ENCODE measurements at places on chromosomes 16 and 17.

DNA sequence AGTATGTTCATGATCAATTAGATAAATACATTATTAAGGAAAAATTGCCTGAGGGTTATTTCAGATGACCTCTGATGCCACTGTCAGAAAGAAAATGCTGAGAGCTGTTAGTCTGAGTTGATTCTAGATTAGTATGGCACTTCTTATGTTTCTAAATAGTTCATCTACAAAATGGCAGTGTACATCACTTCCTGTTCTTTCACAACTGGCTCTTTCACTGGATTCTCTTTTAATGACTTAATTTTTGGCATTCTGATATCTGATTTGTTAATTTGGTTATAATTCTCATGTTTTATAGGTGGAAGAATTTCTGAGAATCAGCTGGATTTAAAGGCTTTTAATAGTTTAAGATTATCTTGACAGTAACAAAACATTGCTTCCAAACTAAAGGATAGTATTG lies 3.3 kb downstream of the TAOK1 start:
- no peak for DNase-seq

DNA sequence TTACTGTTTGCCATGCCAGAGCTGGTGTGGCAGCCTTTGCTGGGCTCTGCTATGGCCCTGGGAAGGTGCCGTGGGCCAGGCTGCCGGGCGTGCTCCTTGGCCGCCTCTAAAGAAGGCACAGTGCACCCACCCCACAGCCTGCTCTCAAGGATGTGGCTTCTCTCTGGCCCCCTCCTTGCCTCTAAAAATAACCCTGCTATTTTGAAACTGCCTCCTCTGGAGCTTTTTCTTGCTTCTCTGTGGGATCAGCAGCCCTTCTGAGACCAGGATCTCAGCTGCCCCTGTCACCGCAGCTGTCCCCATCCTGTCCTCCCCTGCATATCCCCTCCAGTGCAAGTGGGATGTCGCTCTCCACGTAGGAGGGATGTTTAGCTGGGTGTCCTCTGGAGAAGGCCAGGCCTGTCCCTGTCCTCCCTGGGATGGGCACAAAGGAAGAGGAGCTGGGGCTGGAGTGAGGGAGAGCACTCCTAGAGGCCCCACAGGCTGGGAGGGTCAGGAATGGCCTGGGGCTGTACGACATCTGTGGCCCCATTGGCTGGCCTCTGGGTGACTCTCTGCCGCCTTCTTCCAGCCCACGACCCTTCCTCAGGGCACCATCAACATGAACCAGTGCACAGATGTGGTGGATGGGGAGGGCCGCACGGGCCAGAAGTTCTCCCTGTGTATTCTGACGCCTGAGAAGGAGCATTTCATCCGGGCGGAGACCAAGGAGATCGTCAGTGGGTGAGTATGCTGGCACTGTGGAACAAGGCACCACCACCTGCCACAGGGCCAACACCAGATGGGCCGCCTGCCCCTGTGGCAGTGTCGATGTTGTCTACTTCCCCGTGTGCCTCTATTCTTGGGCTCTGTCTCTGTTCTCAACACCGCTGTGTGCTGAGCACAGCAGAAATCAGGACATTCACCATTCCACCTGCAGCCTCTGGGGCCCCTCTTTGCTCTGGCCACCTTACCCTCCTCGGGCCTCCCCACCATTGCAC lies 79.7 kb downstream of the PLD6 start:
- no peak for DNase-seq

- no peak for DNase-seq
These were observed 38.7 kb downstream of the TIMM22 start for GRCh38 chr17:1035546-1036170.

- DNase-seq = no peak
These were observed 1.8 kb upstream of the HOXB8 start for GRCh38 chr17:48616717-48617470.

DNA sequence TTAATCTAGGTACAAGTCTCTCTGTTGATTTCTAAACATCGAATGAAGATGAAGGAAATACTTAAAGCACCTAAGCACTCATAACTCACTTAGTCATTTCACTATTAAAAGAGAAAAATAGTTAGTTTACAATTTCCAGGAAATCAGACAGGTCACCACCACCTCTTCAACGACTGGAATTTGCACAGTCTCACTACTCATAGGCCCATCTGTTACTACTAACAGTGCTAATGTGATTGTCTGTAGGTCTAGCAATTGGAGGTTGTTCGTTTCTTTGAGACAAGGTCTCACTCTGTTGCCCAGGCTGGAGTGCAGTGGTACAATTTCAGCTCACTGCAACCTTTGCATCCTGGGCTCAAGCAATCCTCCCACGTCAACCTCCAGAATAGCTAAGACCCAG lies 444.6 kb downstream of the MAF start:
- DNase-seq = no peak

GRCh38 chr16:29698484-29699323 lies 19.7 kb downstream of the QPRT start:
- DNase-seq = no peak

DNA sequence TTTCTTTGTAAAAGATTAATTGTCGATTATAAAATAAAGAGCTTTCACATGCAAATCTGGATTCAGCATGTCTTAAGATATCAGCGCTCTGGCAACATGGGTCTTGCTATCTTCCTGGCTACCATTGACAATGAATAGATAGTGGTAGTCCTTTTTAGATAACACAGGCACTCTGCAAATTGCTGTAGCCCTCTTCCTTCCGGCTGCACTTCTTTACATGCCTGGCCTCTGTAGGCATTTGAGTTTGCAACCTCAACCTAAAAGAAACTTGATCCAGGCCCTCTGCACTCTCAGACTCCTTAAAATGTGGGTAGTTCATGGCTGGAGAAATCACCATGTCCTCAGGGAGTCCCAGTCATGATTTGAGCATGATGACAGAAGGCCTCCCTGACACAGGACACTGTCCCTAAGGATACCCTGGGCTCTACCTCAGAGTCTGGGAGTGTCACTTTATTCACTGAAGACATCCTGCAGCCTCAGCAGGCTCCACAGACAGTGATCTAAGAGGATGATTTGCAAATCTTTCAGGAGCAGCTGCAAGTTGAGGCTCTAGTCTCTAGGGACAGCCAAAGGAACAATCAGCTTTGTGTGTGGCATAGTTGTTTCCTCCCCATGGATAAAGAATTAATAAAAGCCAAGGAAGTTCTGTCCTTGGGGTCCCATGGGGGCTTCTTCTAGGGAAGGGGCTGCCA lies 529.4 kb downstream of the RBFOX1 start:
- no peak for DNase-seq

DNA sequence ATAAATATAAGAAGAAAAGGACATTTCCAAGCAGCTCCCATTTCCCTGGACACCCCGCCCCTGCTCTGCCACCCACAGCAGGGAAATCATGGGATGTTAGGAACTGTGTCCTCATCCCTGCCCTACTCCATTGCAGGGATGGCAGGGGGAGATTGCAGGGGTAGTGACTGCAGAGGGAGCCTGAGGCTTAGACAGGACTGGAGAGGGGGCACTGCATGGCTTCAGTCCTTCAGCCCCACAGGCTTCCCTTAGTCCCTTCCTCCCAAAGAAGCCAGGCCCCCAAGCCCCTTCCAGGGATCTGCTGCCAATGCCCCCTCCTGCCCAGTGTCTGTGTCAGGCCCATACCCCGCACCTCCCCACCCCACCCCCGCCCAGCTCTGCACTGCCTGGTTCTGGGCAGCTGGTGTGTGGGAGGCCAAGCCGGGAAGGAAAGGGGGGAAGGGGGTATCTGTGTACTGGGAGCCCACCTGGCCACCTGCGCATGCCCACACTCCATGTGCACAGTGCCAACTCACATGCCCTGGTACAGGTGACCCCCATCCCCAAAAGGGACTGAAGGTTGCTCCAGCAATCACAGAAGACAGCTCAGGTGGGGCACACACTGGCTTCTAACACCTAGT lies 3.3 kb downstream of the RUNDC3A start:
- no peak for DNase-seq

DNA sequence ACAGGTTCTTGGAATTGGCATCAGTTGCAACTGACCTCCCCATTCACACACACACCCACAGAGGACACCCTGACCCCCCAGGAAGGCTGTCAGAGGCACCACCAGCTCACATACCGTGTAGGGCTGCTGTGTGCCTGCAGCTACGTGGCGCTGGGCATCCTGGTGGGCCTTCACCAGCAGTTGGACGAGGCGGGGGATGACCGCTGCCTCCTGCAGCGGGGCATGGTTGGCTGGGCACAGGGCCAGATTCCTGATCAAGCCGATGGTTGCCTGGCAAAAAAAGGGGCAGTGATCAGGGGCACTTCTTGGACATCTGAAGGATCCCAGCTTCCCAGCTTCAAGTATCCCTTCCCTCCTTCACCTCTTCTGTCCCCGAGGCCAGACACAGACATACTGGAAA lies 24.2 kb upstream of the HAP1 start:
- DNase-seq = no peak

DNA sequence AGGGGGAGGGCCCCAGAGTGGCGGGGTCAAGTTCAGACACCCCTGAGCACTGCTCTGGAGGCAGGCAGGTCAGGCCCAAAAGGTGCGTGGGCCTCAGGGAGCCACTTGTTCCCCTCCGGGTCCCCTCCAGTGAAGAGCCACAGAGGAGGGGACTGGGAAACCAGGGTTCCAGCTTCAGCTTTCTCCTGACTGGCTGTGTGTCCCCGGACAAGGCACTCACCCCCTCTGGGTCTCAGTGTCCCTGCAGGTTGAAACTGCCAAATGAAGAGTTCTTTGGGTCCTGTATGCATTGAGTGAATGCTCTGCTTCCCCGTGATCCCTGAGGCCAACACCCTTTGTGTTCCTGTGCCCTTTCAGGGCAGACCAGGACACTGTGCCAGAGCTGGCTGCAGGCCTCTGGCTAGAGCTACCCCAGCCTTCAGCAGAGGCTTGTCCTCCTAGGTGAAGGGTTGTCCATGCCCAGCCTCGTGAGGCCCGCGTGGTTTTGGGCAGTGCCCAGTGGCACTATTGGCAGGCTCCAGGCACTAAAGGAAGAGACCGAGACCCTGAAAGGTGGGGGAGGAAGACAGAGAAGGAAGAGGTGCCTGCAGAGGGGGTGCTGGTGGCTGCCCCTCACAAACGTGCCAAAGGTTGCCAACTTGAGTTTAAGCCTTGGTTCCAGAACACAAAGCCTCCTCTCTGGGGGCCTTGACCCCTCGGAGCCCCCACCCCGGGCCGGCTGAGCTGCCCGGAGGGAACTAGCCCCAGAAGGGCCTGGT lies 13.3 kb upstream of the WNT3 start:
- no peak for DNase-seq

DNA sequence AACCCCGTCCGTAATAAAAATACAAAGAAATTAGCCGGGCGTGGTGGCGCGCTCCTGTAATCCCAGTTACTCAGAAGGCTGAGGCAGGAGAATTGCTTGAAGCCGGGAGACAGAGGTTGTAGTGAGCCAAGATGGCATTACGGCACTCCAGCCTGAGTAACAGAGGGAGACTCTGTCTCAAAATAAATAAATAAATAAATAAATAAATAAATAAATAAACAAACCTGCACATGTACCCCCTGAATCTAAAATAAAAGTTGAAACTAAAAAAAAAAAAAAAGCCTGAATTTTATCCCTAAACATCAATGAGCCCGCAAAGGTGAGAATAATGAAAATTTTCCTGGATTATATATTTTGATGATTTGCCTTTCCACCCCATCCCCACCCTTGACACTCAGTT lies 124.7 kb downstream of the CDH11 start:
- DNase-seq = no peak

DNA sequence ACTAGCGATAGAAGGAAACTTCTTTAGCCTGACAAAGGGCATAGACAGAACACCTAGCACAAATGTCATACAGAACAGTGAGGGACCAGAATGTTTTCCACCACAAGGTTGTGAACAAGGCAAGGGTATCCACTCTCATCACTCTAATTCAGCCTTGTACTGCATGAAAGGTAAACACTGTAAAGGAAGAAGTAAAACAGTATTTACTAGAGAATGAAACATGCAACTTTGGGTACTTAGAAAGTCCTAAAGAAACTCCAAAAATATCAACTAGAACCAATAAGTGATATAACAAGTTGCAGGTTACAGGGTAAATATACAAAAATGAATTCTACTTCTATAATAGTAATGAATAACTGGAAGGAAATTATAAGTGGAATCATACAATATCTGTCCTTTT lies 32.2 kb downstream of the BRIP1 start:
- DNase-seq = no peak

DNA sequence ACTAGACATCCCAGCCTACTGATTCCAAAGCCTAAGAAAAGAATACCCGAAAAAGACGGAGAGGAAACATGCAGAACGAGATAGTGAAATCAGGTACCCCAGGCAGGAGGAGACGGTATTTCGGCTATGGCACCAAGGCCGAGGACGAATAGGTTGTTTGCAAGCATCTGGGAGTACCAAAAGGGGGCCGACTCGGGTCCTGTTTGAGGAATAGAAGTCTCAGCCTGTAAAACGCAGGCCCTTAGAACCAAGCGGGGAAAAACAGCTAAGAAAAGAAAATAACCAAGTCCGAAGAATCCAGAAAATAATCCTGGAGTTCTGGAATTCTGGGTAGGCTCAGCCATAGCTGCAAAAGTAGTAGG lies 537 bp downstream of the SLC35B1 start:
- peak; percentile 12 for DNase-seq

- no peak for DNase-seq
These were observed 30.6 kb downstream of the ASIC2 start for GRCh38 chr17:33262266-33263123.

GRCh38 chr17:61412143-61412859 lies 12.7 kb downstream of the TBX2 start:
- peak; percentile 63 for DNase-seq

GRCh38 chr16:75012380-75013081 lies 13.7 kb downstream of the ZNRF1 start:
- no peak for DNase-seq

GRCh38 chr16:73433731-73434307 lies 385.9 kb upstream of the ZFHX3 start:
- no peak for DNase-seq

DNA sequence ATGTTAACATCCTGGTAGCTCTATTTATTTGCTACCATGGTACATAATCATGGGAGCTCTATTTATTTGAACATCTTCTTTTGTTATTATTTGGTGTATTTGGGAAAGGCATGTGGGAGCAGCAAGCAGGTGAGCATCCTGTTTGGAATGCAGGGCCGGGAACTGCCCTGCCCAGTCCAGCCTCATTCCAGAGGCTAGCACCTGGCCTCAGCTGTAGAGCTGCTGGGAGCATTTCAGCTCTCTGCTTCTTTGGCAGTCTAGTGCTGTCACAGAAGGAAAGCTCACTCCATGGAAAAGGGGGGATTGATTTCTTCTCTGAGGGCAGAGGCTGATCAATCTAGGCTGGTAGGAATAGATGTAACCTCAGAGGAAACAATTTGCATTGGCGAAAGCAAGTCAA lies 112.5 kb downstream of the WWOX start:
- DNase-seq = no peak

DNA sequence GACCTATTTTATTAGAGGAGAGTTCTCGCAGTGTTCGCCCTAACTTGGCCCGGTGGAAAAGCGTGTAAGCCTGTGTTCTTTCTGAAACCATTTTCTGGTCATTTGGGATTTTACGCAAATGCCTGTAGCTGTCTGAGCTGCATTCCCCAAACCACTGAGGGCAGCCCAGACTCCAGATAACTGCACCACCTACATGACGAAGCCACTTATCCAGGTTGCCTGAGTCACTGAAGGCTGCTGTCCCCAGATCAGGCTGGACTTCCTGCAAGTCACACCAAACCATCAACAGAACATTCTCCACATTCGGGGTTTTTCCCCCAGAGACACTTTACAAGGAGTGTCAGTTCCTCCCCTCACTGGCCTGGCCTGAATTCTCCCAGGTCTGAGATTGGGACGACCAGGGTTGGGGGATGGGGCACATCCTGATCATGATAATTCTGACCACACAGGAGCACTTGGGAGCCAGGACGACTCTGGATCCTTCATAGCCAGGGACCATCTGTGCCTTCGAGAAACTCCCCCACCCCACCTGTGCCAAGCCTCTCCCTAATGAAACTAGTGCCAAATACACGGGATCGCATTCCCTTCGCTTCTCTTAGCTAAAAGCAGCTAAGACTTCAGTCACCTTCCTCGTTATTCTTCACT lies 2.3 kb downstream of the RPRML start:
- no peak for DNase-seq

All from stimulated activated naive CD4-positive, alpha-beta T cell treated with Interleukin-2 at 50 U/mL for 16 hours (primary cell).